Muscle of back (tissue), 13 donors: ENCODE measurements at places on chromosomes 3 and 15.
A peak's percentile ranks its signal among the peaks of the same experiment; 100 is the strongest.

DNA sequence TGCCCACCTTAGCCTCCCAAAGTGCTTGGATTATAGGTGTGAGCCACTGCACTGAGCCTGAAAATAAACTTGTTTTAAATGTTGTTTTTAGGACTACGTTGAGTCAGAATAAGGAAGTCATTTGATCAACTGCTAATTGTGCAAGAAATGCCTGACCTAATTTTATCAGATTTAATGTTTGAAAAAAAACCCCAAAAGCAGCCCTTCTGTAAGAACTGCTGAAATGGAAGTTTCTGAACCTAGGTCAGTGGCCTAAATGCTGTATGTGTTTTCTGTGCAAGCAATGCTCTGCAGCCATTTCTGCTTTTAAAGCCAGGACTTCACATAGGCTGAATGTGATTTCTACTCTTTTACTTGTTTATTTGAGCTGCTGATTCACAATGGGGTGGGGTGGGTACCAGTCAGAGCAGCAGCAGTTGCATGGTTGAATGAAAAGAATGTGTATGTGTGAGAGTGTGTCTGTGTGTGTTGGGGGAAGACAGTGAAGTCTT, 6.6 kb downstream of the GPX1 start:
- DNase-seq = no peak

- no peak for DNase-seq
Measured at GRCh38 chr3:110261141-110261540, 810.5 kb upstream of the NECTIN3 start.

DNA sequence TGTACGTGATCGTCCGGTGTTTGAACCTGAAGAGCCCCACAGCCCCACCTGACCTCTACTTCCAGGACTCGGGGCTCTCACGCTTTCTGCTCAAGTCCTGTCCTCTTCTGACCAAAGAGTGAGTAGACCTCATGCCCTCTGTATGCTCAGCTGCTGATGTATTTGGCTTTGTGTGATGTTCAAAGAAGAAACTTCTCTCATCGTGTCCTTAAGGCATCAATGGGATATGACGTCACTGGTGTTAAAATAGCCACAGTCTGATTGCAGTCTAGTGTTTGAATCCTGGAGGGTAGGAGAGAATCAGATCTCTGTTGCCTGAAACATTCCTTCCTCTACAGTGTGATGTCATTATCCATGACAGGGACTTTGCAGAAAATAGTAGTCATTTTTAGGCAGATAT, 28.1 kb downstream of the ABHD2 start:
- no peak for DNase-seq

GRCh38 chr15:79357566-79357965, 46.7 kb downstream of the TMED3 start:
- no peak for DNase-seq

GRCh38 chr3:44339181-44340057, 853 bp downstream of the TCAIM start:
- peak; percentile 36 for DNase-seq

GRCh38 chr3:5072100-5072816, 49.8 kb upstream of the ARL8B start:
- no peak for DNase-seq

DNA sequence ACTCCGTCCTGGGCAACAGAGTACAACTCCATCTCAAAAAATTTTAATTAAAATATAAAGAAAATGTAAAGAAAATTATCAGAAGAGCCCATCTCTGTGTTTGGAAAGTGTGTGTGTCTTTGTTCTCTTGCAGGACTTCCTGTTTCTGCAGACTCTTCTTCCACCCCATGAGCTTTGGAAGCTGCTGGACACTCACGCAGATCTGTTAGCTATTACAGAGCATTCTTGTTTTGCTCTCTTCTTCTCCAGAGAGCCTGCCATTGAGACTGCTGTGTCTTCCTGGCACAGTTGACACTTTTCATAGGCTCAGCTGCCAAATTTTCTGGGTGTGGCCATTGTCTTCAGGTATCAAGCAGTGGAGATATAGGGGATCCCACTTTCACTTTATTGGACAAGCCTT, 6.0 kb upstream of the CCR8 start:
- DNase-seq = no peak

DNA sequence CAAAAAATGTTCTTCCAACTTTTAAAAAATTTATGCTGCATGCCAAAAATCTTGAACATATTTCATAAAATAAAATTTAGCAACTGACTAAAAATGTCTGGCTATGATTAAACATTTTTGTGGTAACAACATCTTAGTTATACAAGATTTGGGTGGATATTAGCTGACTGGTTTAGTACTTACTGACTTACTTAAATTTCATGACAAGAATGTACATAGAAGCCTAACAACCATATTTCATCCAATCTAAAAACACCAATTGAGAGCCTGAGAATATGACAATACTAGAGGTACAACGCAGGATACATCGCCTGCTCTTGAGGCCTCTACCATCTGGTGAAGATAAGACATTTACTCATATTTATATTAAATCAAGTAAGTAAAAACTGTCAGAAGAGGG, 34.6 kb downstream of the GNB4 start:
- peak; percentile 48 for DNase-seq

DNA sequence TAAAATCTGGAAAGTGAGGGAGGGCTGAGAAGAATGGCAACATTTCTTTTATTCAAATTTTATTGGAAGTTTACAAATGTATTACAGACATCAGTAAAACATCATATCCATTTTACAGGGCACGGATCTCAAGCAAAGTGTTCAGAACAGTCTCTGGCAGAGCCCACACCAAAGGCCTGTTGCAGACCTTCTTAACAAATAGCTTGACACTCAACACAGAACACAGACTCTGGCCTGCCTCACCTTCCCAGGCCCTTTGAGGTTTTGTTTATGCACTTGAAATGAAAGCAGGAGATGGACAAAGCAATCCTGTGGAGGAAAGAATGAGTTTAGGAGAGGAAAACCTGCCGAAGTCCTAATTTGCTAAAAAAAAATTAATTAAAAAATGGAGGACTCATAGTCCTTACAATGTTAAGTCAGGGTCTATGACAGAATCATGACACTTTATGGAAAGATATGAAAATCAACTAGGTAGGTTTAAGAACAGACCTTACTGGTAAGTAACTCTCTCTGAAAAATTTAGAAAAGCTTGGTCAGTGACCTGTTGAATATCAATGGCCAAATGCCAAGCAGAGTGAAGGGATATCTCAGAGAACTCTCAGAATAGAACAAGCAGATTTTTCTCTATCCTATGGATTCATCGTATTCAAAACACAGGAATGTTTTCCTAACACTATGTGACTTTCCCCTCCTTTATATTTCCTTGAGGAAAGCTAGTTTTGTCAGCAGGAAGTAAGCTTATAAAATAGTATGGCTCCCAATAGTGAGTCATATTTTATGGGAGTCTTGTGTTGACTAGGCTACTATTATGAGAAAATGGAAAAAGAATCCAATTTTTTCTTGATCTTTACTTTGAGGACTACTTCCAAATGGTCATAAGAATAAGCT, 70.8 kb upstream of the PSMD6 start:
- DNase-seq = no peak
